ENCODE measurements at places on chromosomes 13 and 19.

GRCh38 chr19:1317274-1318003, 31.8 kb downstream of the EFNA2 start:
- no peak for DNase-seq

DNA sequence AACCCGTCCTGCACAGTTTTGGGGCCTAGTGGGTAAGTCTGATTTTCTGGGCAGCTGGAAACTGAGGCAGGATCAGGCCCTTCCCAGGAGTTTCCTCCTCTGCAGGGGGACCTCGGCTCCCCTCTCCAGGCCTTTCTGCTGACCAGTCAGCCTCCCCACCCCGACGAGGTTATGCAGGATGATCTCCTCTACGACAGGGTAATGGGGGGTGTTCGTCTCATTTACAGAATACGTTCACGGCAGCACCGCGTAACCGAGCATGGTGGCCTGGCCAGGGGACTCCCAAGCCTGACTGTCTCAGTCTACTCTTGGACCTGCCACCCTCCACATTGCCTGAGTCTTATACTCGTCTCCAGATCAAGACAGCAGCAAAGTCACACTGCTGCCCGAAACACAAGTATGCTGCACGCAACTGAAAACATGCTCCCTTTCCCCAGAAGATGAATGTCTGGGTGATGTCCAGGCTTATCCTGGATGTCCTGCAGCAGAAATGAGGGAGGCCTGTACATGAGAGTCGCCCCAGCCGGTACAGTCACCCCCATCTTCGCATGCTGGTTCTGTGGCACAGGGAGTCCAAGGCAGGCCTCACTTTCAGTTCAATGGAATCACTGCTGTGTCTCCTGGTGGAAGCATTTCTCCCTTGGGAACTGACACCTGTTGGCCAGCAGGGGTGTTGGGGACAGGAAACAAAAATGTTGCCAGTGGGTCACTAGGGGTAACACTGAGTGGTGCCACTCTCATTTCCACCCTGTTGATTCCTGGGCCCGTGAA, 120.8 kb downstream of the SOX1 start:
- no peak for DNase-seq

GRCh38 chr13:39134574-39134973, 96.3 kb downstream of the NHLRC3 start:
- DNase-seq, result no peak

- DNase-seq, result no peak
Observed at GRCh38 chr19:44740351-44740824, 8.1 kb upstream of the BCL3 start.

DNA sequence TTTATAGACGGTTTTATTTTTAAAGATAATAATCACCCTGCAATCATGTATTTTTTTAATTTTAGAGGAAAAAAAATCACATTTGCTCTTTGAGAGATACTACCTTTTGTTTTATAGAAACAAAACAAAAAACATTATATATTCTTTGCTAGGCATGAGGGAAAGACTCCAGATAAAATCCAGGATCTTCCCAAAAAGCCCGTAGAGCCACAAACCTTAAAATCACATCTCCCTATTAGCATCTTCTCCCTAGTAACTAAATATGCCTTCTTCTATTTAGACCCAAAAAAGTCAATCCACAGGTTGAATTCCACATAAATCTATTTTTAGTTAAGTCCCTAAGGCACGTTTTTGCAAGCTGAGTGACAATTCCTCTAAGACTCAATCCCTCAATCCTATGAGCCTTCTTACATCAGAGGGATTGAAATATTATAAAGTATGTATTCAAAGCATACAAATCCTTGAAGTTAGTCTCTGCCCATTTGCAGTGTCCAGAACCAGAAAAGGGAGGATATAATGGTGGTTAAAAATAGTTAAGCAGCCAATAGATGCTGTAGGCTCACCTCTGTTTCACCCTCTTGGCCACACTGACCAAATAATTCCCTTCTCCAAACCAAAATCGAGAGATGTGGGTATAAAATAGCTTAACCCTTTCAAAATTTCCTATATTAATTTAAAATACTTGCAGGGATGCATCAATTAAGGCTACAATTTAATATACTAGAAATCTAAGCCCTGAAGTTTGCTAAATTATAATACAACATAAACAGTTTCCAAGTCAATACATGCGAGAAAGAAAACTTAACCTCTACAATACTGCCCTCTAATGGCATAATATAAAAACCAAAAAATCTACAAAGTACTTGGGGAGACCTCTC, 64.0 kb downstream of the SERP2 start:
- DNase-seq, result no peak

DNA sequence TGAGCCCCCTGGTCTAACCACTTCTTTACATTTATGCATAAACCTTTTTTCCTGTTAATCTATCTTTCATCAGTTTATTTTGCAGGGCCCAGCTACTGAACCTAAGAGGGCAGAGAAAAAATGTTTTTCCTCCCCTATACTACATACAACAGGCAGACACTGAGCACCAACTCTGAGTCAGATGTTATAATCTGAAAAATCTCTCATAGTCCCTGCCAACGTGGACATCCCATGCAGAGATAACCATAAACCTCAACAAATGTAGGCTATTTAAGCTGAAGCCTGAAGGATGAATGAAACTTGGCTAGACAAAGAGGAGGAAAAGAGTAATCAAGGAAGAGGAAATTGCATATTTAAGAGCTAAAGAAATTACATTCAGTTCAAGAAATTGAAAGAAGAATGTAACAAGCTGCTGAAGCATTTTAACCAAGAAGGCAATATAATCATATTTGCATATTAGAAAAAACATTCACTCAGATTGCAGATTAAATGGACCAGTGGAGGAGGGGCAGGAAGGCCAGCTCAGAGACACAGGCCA, 2.6 kb downstream of the NEK3 start:
- no peak for DNase-seq

GRCh38 chr19:52214241-52214640, 24.4 kb downstream of the PPP2R1A start:
- DNase-seq, result no peak

GRCh38 chr19:19578252-19578651, 40.2 kb downstream of the CILP2 start:
- DNase-seq, result peak; percentile 62

GRCh38 chr13:48436661-48437288, 23.9 kb upstream of the LPAR6 start:
- no peak for DNase-seq

GRCh38 chr19:39913682-39914333, 20.6 kb downstream of the FCGBP start:
- DNase-seq, result no peak

GRCh38 chr19:41192574-41193429, at the start of gene CYP2S1:
Gene CYP2S1, plus strand, starts transcription at chr19:41193219. Its CDS starts 46 bp downstream, at chr19:41193265.
- DNase-seq, result no peak

DNA sequence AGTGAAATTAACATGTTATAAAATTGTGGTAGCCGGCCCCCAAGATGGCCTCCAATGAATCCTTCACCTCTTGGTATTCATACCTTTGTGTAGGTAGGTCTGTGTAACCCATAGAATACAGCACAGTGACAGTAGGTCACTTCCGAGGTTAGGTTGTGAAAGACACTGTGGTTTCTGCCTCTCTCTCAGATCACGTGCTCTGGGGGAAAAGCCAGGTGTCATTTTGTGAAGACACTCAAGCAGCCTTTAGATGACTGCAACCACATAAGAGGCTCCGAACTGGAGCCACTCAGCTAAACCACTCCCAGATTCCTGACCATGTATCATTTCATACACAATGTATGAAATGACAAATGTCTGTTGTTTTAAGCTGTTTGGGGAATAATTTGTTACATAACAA, 9.8 kb upstream of the USPL1 start:
- no peak for DNase-seq

DNA sequence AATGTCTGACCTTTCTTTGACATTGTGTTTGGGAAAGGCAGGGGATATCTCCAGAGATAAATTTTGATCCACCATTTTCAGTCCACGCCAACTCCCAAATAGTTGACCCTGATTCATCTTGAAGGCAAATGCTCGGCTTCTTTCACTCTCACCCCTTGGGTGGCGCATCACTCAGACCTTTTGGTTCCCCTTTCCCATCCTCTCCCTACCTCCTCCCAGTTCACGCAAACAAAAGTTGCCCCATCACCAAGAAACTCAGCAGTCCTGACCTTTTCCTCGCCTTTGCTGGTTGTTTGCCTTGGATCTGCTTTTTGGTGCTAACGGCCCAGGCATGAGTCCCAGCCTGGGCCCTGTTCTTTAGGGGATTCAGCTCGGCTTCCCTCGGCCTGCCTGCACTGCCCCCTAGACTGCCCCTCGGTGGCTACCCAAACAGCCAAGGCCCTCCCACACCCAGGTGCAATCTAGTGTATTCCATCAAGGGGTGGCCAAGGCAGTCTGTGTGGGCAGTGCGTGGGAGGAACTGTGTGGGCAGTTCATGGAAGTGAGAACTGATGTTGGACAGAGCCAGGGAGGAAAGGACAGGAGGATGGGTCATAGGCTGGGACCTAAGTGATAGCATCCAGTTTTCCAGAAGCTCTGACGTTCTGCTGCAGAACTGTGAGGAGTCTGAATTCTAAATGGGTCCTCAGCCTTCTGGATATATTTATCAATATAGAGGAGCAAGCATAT, 255.7 kb downstream of the DLEU7 start:
- no peak for DNase-seq

- DNase-seq, result no peak
Observed at GRCh38 chr13:30750036-30750435, 14.7 kb downstream of the ALOX5AP start.

DNA sequence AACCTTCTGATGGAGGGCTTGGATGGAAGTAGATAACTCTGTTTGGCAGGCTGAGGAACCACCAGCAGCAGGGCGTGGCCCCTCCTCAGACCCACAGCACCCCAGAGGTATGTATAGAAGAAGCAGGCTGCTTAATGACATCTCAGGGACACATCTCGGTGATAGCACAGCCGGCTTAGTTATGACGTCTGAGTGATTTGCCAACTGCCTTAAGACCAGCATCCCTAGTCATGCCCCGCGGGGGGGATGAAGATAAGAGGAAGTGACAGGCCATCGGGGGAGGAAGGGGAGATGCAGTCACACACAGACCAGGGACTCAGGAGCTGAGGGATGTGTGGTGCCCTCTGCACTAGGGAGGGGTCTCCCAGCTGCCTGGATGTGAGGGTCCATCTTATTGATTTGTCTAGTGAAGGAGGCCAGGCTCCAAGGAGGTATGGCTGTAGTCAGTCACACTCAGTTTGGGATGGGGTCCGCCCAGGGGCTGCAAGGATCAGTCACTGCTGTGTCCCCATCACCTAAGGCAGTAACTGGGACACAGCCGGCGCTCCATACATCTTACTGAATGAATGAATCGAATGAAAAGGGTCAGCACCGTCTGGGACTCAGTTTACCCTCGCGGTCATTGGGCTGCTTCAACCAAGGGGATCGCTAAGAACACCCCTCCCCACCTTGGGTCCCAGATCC, 19.2 kb upstream of the ERCC1 start:
- peak; percentile 59 for DNase-seq

DNA sequence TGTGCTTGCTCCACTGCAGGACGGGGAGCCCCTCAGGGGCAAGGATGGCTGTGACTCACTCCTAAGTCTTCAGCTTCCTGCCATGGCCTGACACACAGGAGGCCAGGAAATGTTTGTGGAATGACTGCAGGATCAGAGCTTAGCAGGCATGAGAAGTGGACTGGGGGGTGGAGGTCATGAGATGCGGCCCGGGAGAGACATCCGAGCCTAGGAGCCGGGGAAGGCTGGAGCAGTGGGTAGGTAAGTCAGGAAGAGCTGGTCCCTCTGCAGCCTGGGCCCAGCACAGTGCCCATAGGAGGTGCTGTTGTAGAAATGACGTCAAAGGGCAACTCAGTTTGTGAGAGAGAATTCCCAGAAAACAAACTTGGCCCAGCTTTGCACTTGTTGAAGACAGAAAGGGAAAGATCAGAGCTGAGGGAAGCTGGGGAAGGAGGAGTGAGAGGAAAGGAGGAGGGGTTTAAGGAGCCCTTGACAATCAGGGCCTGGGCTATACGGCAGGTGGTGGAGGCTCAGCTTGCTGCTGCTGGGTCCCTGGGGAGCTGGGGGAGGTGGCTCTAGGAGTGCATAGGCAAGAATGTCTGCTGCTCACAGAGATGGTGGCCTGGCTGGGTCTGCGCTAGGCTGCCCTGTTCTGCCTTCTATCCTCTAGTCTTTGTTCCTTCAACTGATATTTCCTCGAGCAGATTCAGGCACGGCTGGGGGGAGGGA, 18.5 kb downstream of the POU2F2 start:
- DNase-seq, result no peak

GRCh38 chr19:46451352-46451751, 20.0 kb downstream of the PNMA8A start:
- no peak for DNase-seq

GRCh38 chr19:48121909-48122371, 11.3 kb upstream of the PLA2G4C start:
- no peak for DNase-seq

DNA sequence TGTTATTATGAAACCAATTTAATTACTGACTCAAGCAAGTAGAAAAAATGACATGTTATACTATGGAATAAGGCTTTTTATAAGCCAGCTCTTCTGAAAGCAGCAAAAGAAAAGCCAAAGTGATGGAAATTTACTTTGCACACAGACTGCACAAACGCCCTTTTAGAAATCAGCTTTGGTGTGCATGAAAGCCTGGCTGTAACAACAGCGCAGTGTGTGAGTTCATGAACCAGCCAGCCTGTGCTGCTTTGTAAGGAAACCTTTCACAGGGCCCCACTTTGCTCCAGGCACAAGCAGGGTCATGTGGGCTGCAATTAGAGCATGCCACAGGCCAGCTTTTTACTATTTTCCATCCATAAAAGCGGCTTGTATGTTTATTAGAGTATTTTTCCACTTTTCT, 13.6 kb upstream of the IFT88 start:
- DNase-seq, result no peak

- DNase-seq, result no peak
Observed at GRCh38 chr19:10006335-10006708, 4.0 kb downstream of the COL5A3 start.

- DNase-seq, result no peak
Observed at GRCh38 chr19:29303069-29303718, 90.2 kb upstream of the UQCRFS1 start.

- no peak for DNase-seq
Observed at GRCh38 chr19:51201712-51202111, 23.2 kb upstream of the CD33 start.

GRCh38 chr13:104571161-104571892, 1505.1 kb upstream of the SLC10A2 start:
- peak; percentile 48 for DNase-seq

- DNase-seq, result no peak
Observed at GRCh38 chr19:28737021-28737895, 475.7 kb downstream of the UQCRFS1 start.

GRCh38 chr13:73667756-73668155, 466.4 kb downstream of the KLF12 start:
- DNase-seq, result no peak

GRCh38 chr19:19751846-19752245, 18.9 kb upstream of the ZNF14 start:
- no peak for DNase-seq

DNA sequence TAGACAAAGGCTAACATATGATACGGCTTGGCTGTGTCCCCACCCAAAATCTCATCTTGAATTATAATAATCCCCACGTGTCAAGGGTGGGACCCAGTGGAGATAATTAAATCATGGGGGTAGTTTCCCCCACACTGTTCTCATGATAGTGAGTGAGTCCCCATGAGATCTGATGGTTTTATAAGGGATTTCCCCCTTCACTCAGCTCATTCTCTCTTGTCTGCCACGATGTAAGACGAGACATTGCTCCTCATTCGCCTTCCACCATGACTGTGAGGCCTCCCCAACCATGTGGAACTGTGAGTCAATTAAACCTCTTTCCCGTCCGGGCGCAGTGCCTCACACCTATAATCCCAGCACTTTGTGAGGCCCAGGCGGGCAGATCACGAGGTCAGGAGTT, 143.5 kb downstream of the RXFP2 start:
- DNase-seq, result no peak

GRCh38 chr13:21324803-21325202, 134.3 kb downstream of the ZDHHC20 start:
- no peak for DNase-seq
